ENCODE measurements at places on chromosomes 16 and 17. TPM values are rescaled to one million over a fixed set of nuclear protein-coding genes. Genes with fewer than 3 reads are reported as not detected.

DNA sequence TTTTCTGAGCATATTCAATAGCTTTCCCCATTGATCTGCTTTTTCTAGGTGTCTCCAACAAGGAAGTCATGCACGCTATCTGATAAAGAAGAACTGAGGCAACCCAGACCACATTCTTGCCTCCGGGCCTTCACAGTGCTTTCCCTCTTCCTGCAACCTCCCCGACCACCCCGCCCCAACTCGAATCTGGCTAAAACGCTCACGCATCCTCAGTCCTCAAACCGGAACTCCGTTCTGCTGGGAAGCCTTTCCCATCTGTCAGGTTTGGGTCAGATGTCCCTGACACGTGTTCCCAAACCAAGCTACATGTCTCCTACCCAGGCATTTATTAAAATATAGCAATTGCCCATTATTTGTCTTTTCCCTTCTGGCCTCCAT is 112.7 kb downstream of the VPS53 start:
- DNase-seq: no peak
- H3K36me3 ChIP-seq: peaks cover 34% of the 10 kb centered on the region
- H3K4me3 ChIP-seq: no peak overlapping the region
- no peak overlapping the region for H3K27ac ChIP-seq
- no peaks in the 10 kb centered on the region for H3K4me1 ChIP-seq

Gene LRRC36
- 0.13 TPM for total RNA-seq

Gene CORO6
- 0.42 TPM for total RNA-seq

Gene CLEC18B
- total RNA-seq: 0.31 TPM

- DNase-seq: no peak
- H3K36me3 ChIP-seq: no peaks in the 10 kb centered on the region
- H3K27me3 ChIP-seq: no peaks in the 10 kb centered on the region
- no peak overlapping the region for H3K4me3 ChIP-seq
- H3K27ac ChIP-seq: no peak overlapping the region
Measured at GRCh38 chr17:13537167-13537731, 64.5 kb downstream of the HS3ST3A1 start.

DNA sequence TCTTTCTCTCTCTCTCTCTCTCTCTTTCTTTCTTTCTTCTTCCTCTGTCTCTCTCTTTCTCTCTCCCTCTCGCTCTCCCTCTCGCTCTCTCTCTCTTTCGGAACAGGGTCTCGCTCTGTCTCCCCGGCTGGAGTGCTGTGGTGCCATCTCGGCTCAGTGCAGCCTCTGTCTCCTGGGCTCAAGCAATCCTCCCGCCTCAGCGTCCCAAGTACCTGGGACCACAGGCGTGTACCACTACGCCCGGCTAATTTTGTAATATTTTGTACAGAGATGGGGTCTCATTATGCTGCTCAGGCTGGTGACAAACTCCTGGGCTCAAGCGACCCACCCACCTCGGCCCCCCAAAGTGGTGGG is 12.7 kb upstream of the KLHDC4 start:
- H3K4me1 ChIP-seq: peaks cover 44% of the 10 kb centered on the region
- no peaks in the 10 kb centered on the region for H3K27me3 ChIP-seq
- no peak overlapping the region for H3K4me3 ChIP-seq
- peak overlapping the region; percentile 63 for H3K27ac ChIP-seq
- no peak for DNase-seq

Gene TMEM256
- total RNA-seq: 246 TPM

Gene PRSS53
- total RNA-seq: 2.2 TPM

GRCh38 chr16:48087639-48088038 is 68.2 kb downstream of the ABCC12 start:
- H3K4me1 ChIP-seq: no peaks in the 10 kb centered on the region
- no peak overlapping the region for H3K27ac ChIP-seq
- peaks cover 60% of the 10 kb centered on the region for H3K27me3 ChIP-seq
- DNase-seq: no peak
- no peak overlapping the region for H3K4me3 ChIP-seq

DNA sequence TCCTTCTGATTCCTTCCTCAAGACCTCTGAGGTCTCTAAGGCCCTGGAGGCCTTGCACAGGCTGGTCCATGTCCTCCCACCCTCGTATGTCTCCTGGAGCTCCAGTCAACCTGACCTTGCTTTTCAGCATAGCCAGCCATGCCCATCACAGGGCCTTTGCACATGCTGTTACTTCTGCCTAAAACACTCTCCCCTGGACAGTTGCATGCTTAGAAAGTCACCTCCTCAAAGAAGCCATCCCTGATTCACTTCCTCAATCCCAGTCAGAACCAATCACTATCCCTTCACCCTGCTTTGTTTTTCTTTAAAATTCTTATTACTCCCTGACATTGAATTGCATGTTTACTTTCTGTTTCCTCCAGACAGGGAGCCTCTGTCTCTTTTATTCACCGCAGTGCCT is 322.1 kb upstream of the CCL2 start:
- no peaks in the 10 kb centered on the region for H3K36me3 ChIP-seq
- no peaks in the 10 kb centered on the region for H3K4me1 ChIP-seq
- H3K4me3 ChIP-seq: no peak overlapping the region
- DNase-seq: no peak

- H3K27me3 ChIP-seq: peaks cover 4% of the 10 kb centered on the region
- H3K4me1 ChIP-seq: peaks cover 56% of the 10 kb centered on the region
- no peak overlapping the region for H3K4me3 ChIP-seq
Measured at GRCh38 chr16:47059991-47060390, 83.8 kb downstream of the NETO2 start.

GRCh38 chr17:78828470-78829185 is 12.0 kb downstream of the USP36 start:
- DNase-seq: no peak
- H3K4me3 ChIP-seq: no peak overlapping the region
- peaks cover 91% of the 10 kb centered on the region for H3K36me3 ChIP-seq
- H3K27ac ChIP-seq: no peak overlapping the region
- H3K27me3 ChIP-seq: no peaks in the 10 kb centered on the region

Gene NOG
- total RNA-seq: not detected

Gene GRAP
- total RNA-seq: 0.90 TPM

DNA sequence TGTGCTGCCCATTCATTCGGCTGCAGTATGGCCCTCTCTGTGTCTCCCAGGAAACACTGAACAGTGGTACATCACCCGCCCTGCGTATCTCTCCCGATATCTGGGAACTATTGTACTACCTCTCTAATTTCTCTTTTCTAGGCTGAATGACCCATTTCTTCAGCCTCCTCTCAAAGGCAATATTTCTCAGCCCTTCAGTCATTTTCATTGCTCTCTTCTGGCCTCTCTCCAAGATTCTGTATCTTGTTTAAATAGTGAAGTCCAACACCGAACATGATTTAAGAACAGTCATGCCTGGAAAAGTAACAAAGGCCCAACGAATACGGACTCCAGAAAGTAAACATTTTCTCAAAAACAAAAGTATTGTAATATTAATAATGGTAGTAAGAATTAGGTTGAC is 220.1 kb downstream of the ZFHX3 start:
- no peak overlapping the region for H3K27ac ChIP-seq
- DNase-seq: no peak
- H3K36me3 ChIP-seq: peaks cover 61% of the 10 kb centered on the region
- H3K4me3 ChIP-seq: no peak overlapping the region
- H3K27me3 ChIP-seq: no peaks in the 10 kb centered on the region

DNA sequence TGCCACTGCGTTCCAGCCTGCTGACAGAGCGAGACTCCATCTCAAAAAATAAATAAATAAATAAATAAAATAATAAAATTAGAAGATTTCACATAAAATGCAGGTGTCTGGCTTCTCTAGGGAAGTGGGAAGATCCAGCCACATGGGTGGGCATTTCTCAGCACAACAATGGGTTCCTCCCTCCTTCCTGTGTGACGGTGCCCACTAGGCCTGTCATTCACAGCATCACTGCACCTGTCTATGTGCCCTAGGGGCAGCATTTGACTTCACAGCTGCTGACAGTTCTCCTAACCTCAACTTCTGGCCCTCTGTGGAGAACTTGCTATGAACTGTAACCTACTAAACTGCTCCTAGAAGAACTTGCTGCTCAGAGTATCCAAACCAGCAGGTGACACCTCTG is 3.0 kb downstream of the ABHD15 start:
- H3K4me1 ChIP-seq: peaks cover 27% of the 10 kb centered on the region
- H3K27ac ChIP-seq: no peak overlapping the region
- no peaks in the 10 kb centered on the region for H3K27me3 ChIP-seq
- DNase-seq: no peak
- H3K36me3 ChIP-seq: no peaks in the 10 kb centered on the region

DNA sequence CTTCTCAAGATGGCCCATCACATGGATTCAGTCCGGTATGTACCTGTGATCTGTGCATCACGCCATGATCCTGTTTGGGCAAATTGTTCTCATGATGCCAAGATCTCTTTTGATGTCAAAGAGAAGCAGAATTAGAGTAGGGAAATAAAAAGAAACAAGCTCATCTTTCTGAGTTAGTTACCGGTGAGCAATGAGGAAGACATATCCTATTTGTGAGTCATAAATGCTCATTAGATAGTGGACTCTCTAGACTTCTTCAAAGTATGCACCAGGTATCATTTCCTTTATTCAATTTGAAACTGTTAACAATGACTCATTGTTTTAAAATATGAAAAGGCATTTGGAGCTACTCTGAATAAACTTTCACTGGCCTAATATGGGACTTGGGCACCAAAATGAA is 8.0 kb upstream of the KRTAP4-12 start:
- peak; percentile 23 for DNase-seq
- no peaks in the 10 kb centered on the region for H3K27me3 ChIP-seq
- H3K4me3 ChIP-seq: no peak overlapping the region
- no peaks in the 10 kb centered on the region for H3K36me3 ChIP-seq
- H3K4me1 ChIP-seq: no peaks in the 10 kb centered on the region

DNA sequence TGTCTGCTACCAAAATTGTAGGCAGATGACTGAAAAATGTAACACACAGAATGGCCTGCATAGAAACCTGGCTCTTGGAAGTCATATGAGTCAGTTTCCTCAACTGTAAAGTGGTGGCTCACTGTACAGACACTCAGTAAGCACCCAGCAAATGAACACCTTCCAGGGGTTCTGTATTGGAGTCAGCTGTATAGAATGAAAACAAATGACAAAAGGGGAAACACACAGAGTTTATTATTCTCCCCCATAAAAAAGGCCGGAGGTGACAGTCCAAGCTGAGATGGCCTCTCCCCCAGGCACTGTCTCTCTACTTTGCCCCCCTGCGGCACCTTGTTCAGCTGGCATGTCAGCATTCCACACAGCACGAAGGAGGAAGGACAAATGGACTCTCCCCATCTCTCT is 6.2 kb upstream of the MEOX1 start:
- H3K4me3 ChIP-seq: no peak overlapping the region
- H3K27me3 ChIP-seq: no peaks in the 10 kb centered on the region
- DNase-seq: peak; percentile 44
- no peaks in the 10 kb centered on the region for H3K36me3 ChIP-seq

- no peak overlapping the region for H3K4me3 ChIP-seq
- no peaks in the 10 kb centered on the region for H3K4me1 ChIP-seq
- peaks cover 4% of the 10 kb centered on the region for H3K27me3 ChIP-seq
- H3K27ac ChIP-seq: no peak overlapping the region
- H3K36me3 ChIP-seq: no peaks in the 10 kb centered on the region
Measured at GRCh38 chr17:9185688-9186284, 164.5 kb downstream of the NTN1 start.

GRCh38 chr16:1152123-1152638 is 725 bp upstream of the CACNA1H start:
- H3K36me3 ChIP-seq: no peaks in the 10 kb centered on the region
- H3K27me3 ChIP-seq: peaks cover 7% of the 10 kb centered on the region
- no peak overlapping the region for H3K4me3 ChIP-seq
- no peak for DNase-seq

Gene TSNAXIP1
- 0.86 TPM for total RNA-seq
